ENCODE measurements at places on chromosomes 3 and 15.

DNA sequence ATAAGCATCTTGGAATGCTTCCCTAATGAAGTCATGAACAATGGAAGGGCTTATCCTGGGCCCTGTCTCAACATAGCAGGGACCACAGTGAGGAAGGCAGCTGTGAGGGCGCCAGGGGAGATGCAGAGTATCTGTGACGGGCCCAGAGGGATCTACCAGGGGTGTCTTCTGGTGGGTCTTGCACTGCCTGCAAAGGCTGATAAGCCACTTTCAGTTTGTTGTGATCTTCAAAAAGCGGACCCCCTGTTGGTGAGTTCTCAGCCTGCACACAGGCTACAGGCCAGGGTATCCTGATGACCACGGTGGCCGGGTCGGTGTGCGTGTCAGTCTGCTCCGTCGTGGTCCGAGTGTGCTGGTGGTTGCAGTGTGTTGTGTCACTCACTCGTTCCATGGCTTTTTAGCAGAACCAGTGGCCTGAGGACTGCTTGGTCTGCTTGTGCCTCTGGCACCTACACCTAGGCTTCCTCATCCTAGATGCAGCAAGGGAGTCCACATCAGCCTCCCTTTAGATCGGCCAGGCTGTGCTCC lies 46.8 kb downstream of the CHDH start:
- no peak for DNase-seq

DNA sequence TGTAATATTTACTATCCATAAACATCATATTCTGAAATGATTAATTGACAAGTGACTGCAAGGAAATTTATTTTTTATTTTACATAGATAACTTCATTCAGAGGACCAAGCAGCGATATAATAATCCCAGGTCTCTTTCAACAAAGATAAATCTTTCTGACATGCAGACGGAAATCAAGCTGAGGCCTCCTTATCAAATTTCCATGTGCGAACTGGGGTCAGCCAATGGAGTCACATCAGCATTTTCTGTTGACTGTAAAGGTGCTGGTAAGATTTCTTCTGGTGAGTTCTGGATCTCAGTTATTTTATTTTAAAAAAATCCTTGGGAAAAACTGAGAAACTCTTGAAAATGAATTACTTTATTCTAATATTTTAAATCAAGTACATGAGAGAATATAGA lies 23.3 kb downstream of the SEC22A start:
- no peak for DNase-seq

DNA sequence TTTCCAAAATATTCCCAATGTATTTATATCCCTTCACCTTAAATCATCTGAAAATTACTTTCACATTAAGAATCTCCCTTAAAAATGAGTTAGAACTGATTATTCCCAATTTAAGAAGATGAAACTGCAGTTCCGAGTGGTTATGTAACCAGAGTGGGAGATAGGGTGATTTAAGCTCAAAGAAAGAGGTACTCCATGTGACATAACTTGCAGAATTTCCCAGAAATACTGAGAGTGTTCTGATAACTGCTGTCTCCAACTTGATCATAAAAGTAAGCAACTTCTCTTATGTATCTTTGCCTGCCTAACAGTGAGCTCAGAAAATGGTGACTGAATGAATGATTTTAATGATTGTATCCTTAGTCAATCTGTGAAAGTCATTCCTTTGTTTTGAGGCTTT lies 32.3 kb downstream of the ARRDC4 start:
- DNase-seq, result no peak

GRCh38 chr3:43796041-43796596 lies 105.4 kb downstream of the ABHD5 start:
- no peak for DNase-seq

- peak; percentile 11 for DNase-seq
Measured at GRCh38 chr3:16482770-16483531, 30.5 kb downstream of the RFTN1 start.

- no peak for DNase-seq
Measured at GRCh38 chr3:127959873-127960272, 44.8 kb downstream of the KBTBD12 start.

- DNase-seq, result no peak
Measured at GRCh38 chr15:60118626-60119025, 114.5 kb downstream of the FOXB1 start.

- DNase-seq, result no peak
Measured at GRCh38 chr15:52284164-52284563, 11.4 kb downstream of the MYO5C start.

DNA sequence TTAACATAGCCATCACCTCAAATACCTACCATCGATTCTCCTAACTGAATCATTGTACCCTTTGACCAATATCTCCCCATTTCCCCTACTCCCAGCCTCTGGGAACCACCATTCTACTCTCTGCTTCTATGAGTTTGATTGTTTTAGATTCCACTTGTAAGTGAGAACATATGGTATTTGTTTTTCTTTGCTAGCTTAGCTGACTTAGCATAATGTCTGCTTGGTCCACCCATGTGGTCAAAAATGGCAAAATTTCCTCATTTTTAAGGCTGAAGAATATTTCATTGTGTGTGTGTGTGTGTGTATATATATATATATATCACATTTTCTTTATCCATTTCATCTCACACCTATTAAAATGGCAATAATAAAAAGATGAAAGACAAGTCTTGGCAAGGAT lies 469.3 kb downstream of the FHIT start:
- no peak for DNase-seq

- DNase-seq, result no peak
Measured at GRCh38 chr3:9669720-9670432, 20.6 kb downstream of the MTMR14 start.

DNA sequence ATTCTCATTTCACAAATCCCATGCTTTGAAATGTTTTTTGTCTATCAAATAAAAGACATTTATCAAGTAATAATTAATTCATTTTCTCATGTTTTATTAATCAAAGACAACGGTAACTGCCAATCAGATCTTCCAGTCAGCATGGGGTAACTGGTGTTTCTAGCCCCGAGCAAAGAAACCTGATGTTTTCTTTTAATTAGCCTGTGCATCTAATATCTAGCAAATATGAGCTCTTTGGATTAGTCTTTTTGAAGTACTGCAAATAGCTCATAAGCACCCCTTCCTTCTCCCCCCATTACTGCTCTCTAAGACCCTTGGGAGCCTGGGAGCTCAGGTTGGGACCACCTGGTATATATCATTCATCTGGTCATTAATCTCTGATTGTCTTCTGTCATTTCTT lies 43.1 kb upstream of the SRGAP3 start:
- no peak for DNase-seq

GRCh38 chr3:52722491-52722890 lies 16.6 kb downstream of the SPCS1 start:
- DNase-seq, result no peak

DNA sequence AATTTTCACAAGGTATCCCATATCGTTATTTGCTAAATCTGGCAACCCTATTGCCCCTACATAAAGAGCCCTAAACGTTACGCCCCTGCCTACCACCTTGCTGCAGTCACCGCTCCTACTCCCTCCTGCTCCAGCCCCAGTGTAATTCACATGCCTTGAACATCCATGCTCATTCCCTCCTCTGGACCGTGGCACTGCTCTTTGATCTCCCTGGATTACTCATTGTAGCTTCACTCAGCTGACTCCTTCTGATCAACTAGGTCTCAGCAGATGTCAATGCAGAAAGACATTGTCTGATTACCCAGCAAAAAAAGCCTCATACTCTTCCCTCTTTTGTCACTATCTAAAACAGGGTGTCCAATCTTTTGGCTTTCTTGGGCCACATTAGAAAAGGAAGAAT lies 40.7 kb upstream of the KBTBD8 start:
- no peak for DNase-seq

GRCh38 chr3:189049458-189050236 lies 122.1 kb upstream of the TPRG1 start:
- peak; percentile 14 for DNase-seq

- no peak for DNase-seq
Measured at GRCh38 chr15:23857028-23857641, 170.0 kb upstream of the NDN start.

- no peak for DNase-seq
Measured at GRCh38 chr3:27133060-27133459, 236.1 kb downstream of the NEK10 start.

DNA sequence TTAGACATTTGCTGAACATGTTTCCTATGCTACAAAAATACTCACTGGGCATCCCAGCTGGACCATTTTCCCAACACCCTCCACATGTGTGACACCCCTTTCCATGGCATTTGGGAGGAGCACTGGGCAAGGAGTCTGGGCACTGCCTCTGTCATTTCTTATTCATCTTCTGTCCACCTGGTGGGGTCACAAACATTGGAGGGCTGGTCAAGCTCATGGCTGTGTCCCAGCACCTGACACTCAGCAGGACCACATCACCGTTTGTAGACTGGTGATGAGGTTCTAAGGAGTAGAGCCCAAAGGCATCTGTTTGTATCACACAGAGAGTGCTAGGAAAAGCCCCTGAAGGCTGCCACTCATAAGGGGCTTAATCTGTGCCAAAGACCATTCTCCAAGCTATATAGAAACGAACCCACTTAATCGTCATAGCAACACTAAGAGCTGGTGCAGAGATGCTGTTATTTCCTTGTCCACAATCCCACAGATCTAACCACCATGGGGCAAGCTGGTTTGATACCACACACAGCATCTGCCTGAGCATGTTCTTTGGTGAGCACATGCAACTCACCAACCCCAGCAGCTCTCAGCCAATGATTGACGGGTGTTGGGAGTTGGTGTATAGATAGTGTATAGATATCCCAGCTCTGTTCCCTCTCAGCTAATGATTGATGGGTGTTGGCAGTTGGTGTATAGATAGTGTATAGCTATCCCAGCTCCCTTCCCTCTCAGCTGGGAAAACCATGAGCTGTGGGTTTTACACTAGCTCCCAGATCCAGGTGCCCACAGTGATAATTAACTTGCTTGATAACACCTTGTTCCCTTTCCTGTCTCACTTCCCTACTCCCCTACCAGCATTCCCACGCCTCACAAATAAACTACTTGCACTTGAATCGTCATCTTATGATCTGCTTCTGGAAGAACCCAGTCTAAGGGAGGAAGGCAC lies 42.7 kb upstream of the ATP2B2 start:
- no peak for DNase-seq

- no peak for DNase-seq
Measured at GRCh38 chr3:36433511-36433910, 53.2 kb downstream of the STAC start.

DNA sequence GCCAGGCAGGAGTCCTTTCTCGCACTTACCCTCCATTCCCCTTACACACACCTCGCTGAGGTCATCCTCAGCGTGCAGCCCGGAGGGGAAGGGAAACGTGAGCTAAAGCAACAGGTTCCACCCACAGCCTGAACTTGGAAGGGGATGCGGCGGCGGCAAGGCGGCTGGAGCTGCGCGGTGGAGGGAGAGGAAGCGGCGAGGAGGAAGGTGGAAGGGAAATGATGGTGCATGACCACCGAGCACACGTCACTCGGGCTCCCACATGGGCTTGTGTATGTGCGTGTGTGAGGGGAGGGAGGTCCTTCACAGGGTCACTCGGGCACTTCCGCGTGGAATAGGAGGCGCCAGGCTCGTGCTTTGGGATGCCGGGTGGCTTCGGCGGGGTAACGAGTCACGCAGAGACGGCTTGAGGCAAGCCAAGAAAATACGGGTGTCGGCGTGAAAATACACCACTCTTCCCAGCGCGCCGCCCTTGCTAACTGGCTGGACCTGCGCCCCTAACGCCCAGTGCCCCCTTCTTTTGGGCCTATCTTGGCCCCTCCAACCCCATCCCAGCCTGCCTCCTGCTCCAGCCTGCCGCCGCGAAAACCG lies 225.5 kb upstream of the IL12A start:
- DNase-seq, result no peak

GRCh38 chr3:14210290-14210688 lies 31.7 kb downstream of the LSM3 start:
- DNase-seq, result no peak

- DNase-seq, result no peak
Measured at GRCh38 chr3:141737093-141737492, 1.0 kb upstream of the RNF7 start.

DNA sequence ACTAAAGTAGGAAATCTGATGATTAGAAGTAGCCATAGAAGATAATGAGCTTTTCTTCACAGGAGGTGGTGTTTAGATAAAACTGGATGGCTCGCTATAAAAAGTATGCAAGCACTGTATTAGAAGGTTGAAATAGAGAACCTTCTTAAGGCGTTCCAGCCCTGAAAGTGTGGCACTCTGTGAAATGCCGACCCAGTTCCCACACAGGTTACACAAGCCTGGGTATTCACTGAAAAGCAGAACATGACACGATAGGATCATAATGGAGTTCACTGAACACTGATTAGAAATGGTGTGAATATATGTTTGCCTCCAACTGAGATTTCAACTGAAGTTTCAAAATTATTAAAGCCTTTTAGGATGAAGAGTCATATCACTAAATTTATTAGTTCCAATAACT lies 15.0 kb upstream of the LRRC34 start:
- DNase-seq, result no peak

GRCh38 chr15:98174841-98175240 lies 214.3 kb downstream of the ARRDC4 start:
- DNase-seq, result no peak

DNA sequence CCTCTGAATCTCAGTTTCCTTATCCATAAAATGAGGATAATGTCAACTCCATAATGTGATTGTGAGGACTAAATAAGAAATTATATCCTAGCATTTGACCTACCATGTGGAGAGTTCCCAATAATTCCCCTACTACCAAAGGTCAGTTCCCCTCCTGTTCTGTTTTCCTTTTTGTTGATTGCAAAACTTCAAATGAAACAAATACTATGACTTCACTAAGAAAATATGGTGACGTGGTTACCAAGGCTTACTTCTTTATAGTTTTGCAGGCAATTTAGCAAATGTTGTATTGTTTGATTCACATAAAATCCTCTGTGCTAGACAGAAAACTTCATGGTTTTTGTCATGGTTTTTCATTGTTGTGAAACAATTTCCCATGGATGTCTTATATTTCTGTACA lies 153.8 kb upstream of the RORA start:
- DNase-seq, result no peak

DNA sequence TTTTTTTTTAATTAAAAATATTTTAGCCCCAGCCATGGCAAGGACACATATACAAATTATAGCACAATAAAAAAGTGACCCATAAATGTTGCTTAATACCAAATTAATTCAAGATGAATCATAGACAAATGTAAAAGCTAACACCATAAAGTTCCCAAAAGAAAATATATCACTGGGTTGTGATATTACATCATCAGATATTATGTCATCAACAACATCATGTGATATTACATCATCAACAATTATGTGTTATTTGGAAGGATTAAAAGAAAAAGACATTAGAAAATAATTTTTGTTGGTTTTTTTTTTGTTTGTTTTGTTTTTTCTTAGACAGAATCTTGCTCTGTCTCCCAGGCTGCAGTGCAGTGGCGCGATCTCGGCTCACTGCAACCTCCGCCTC lies 34.5 kb upstream of the ABHD10 start:
- DNase-seq, result no peak

DNA sequence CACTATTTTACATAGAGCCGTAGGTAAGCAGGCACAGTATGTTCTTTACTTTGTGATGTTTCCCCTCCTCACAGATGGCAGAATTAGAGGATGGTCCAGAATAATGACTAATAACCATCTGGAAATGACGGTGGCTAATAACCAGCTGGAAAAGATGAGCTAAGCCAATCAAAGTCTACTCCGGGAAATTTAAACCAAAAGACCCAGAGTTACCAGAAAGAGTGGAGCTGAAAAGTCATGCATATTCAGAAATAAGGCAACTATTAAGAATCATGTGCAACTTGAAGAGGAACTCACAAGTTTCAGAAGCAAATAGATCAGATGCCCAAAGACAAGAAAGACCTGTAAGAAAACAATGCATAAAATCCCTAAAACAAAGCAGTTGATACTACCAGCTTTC lies 33.6 kb downstream of the DMXL2 start:
- DNase-seq, result no peak

- no peak for DNase-seq
Measured at GRCh38 chr3:124298951-124299350, 307.0 kb upstream of the ROPN1 start.

GRCh38 chr3:9911863-9912262 lies 5.0 kb upstream of the IL17RC start:
- no peak for DNase-seq

Measured in stimulated activated CD4-positive, alpha-beta T cell treated with anti-CD3 and anti-CD28 coated beads, Interleukin-4, amount 100 ng/mL, for 1 hour (primary cell).